ENCODE measurements at places on chromosomes 2 and 18.

DNA sequence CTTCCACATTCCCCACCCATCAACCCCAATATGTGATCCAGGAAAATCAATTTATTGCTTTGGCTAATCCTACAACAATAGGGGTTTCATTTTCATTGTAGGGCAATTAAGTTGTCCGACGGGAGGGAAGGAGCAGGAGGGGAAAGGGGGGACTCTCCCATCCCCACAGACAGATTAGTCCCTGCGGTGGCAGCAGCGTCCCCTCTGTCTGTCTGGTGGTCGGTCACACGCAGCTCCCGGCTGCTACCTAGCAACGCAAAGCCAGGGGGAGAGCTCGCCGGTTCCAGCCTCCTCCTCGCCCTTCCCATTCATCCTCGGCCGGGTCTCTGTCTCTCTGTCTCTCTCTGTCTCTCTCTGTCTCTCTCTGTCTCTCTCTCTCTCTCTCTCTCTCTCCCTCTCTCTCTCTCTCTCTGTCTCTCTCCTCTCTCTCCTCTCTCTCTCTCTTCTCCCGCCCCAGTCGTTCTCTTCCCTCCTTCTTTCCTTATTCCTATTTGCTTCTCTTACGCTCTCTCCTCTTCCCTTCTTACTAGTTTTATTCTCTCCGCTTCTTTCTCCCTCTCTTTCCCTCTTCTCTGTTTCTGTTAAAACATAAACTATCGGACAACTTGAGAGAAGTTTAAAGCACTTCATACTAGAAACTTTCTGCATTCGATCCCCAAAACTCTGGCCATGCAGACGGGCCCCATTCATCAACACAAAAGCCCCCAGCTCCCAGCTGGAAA, 1.2 kb downstream of the LRP2 start:
- no peak for DNase-seq

DNA sequence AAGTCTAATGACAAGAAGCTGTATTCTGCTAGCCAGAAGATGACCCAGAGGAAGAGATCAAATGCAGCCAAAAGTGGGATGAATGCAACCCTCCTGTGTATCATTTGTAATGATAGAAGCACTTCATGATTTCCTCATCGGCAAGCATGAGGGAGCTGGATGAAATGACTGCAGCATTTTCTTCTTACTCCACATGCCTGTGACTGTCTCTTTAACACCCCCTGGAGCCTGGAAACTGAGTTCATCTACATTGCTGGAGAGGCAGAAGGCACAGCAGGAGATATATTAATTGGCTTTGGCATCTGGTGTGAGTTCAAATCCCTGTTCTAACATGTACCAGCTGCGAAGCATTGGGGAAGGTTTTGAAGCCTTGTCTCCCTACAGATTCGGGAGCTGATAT, 37.7 kb downstream of the ID2 start:
- no peak for DNase-seq

- no peak for DNase-seq
Measured at GRCh38 chr2:58484629-58485028, 243.5 kb upstream of the FANCL start.

- no peak for DNase-seq
Measured at GRCh38 chr18:51486735-51487366, 289.4 kb upstream of the MEX3C start.

- no peak for DNase-seq
Measured at GRCh38 chr2:227865291-227865690, 6.1 kb upstream of the DAW1 start.

- peak; percentile 39 for DNase-seq
Measured at GRCh38 chr2:202375609-202376408, at the start of gene BMPR2. Gene BMPR2 (plus strand): TSS chr2:202376327. CDS start chr2:202377475, 1,148 bp downstream.

DNA sequence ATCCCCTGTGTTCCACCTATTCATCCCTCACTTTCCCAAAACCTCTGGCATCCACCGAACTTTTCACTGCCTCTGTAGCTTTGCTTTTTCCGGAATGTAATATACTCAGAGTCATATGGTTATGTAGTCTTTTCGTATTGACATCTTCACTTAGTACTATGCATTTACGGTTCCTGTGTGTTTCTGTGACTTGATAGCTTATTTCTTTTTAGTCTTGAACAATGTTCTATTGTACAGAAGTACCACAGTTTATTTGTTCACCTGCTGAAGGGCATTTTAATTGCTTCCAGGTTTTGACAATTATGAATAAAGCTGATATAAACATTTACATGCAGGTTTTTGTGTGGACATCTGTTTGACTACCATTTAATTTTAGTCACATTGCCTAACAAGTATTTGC, 154.7 kb upstream of the DOK6 start:
- no peak for DNase-seq

GRCh38 chr18:55109818-55110414, 150.7 kb upstream of the CCDC68 start:
- no peak for DNase-seq

DNA sequence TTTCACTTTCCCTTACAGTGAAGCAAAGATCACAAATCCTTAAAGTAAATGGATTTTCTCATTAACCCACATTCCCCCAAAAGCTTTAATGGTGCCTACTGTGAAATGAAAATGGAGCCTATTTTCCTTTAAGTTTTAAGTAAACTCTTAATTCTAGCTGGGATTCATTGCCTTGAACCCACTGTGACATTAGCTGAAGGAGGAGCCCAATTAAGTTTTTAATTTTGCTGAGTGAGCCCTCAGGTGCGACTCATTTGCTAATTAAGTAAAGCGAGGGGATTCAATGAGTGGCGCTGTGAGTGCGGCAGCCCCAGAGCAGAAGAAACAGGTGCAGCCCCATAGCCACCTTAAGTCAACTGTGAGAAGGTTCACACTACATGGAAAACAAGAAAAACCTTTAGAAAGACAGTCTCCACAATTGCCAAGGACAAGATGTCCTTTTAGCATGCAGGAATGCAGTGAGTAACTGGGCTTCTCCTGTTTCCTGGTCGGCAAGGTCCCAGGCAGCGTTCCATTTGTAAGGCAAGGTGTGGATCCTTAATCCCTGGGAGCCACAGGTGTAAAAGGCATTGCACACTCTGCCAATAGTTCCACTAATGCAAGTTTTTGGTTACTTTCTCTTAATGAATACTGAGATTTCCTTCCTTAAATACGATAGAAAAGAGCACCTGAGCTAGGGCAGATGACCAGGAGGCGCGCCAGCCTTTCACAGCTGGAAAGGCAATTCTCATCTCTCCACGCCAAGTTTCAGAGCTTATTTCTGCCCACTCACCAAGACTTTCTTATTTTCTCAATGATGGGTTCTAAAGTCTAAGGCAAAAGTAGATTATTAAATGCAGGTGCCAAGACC, 87.7 kb downstream of the TMEM18 start:
- DNase-seq, result no peak

DNA sequence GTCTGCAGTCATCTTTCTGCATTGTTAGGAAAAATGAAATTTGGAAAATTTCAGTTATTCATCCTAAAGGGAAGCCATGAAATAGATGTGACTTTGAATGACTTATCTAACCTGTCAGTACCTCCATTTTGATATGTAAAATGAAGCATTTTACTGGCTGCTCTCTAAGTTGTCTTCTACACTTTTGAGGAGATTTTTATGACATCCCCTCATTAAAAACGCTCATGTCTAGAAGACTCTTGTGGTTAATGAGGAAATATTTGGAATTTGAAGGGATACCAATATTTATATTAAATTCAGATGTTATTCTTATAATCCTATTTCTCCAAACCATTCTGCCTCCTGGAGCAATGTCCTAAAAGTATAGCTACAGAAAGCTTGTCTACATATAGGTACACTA, 73.8 kb upstream of the THUMPD2 start:
- no peak for DNase-seq

DNA sequence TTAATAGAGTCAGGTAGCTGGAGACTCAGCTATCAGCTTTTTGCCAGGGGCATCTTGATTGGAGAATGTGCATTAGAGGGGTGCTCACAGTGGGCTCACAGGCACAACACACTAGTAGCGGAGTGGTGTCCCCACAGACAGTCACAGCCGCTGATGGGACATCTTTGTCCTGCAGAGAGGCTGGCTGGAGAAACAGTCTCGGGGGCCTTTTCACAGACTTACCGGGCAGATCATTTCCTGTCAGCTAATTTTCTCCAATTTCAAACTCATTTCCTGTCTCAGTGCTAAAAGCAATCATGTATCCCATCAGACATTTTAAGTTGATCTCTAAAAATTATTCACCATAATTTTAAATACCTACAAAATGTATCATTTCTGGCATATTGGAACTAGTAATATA, 562.6 kb downstream of the DCDC2C start:
- DNase-seq, result no peak

DNA sequence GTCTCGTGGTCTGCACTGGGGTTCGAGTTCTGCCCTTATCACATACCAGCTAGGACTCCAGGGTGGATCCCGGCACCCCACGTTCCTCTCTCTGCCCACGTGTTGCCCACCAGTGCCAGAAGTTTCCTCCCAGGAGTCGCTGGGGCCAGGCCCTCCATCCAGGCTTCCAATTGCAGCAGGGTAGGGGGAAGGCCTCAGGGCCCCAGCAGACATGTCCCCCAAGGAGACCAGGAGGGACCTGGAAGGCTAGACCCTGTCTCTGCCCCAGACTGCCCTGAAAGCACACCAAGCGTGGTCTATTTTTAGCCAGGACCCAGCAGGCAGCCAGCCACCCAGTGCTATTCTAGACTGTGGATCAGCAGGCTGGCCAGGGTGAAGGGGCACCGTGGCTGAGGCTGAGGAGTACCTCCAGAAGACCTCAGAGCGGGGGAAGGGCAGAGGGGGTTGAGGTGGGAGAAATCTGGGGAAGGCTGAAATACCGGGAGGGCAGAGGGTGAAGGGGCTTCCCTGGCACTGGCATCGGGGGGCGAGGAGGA, 18.8 kb upstream of the TNS1 start:
- no peak for DNase-seq

DNA sequence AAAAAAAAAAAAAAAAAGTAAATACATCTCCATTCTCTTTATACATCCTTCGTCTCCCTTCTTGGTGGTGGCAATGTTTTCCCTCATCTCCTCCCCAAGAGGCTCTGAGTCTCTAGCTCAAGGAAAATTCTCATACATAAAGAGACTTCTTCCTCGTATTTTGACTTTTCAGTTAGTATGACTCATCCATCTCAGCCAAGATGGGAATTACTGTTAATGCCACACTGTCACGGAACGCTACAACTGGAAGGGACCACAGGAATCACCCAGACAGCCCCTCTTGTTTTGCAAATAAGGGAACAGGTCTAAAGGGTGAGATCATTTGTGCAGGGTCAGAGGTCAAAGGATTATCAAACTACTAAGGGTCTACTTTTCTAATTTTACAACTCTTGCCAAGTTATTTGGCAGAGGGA, 19.5 kb downstream of the NFE2L2 start:
- no peak for DNase-seq

DNA sequence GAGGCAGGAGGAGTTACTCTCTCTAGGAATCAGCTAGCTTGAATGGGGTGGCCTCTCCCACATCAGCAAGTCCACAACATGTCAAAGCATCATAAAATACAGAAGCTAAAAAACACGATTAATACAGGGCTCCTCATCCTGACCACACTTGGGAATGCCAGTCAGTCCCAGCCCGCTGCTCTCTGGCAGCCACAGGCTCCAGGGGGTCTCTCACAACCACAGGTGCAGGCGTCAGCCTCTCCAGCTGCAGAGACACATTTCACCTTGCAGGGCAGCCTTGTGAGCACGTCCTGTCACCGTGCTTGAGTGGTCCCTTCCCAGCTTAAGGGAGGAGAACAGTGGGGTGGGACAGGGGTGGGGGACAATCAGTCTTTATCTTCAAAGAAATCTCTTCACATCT, 137.4 kb upstream of the SH3BP4 start:
- no peak for DNase-seq

GRCh38 chr2:41329040-41329439, 718.8 kb upstream of the PKDCC start:
- DNase-seq, result no peak

DNA sequence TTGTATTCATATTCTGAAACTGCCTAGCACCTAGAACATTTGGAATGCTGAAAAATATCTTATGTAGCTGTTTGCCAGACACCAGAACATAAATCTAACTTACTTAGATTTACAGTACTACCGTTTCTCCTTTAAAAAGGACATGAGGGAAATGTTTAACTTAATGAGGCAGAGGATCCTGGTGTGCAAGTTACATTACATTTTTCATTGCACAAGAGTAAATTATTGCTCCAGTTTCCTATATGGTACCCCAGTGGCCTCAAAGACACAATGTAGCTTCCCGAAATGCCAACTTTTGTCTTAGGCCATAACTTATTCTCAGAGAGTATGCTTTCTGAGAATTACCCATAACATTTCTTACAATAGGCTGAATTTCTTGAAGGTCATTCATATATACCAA, 105.5 kb upstream of the DTNA start:
- DNase-seq, result no peak

- DNase-seq, result no peak
Measured at GRCh38 chr18:23541349-23542093, 38.2 kb downstream of the RMC1 start.

DNA sequence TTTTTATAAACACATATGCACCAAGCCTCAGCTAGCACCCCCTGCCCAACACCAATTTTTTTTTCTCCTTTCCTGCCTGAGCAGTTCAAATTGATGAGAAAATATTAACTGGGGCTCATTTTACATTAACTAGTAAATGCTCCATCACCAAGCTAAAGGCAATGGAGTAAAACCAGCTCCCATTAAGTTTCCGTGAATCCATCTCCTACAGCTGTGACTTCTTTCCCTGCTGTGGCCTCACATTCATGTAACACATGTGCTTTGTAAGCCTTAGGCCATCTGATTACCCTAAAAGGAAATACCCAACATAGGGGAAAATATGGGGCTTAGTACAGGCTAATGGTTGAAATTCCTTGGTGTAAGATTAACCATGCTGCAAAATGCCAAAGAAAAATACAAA, 60.8 kb downstream of the DNER start:
- no peak for DNase-seq

DNA sequence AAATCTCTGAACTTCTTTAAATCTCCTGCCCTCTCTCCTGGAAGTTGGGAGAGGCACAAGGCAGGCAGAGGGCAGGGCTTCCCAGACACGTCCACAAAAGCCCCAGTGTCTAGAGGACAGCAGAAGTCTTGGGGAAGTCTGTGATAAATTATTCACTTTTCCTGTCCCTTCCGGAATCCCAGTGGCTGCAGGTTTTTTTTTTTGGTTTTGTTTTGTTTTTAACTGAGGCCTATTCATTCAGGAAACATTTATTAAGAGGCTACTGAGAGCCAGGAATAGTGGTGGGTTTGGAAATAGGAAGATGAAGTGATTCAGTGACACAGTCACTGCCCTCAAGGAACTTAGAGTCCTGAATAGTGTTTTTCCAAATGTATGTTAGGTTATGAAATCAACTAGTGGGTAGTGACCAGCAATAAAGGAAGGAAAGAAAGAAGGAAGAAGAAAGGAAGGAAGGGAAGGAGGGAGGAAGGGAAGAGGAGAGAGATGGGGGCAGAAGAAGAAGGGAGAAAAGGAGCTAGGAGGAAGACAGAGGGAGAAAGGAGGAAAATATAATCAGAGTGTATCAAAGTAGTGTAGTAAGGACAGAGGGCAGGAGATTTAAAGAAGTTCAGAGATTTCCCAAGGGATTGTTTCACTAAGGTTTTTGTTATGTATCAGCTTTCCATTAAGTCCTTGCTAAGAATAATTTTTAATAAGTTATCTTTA, 98.9 kb upstream of the ZFP36L2 start:
- no peak for DNase-seq

- no peak for DNase-seq
Measured at GRCh38 chr18:33664241-33664874, 86.3 kb downstream of the ASXL3 start.

Data from GM12864 (cell line).